Hypothalamus (tissue), 51 donors: ENCODE measurements at places on chromosomes 3 and 15.

DNA sequence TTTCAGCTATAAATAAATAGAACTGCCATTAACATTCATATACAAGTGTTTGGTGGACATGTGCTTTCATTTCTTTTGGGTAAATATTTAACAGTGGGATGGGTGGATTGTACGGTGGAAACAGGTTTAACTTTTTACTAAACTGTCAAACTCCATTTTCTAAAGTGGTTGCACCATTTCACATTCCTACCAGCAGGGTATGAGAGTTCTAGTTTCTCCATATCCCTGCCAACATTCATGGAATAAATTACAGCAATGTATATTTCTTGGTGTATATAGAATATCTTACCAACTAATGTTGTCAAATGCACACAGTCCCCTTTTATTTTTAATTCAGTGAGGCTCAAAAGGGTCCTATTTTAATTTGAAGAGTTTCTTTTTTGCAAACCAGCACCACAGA lies 71.3 kb upstream of the CTXND1 start:
- DNase-seq, result no peak

DNA sequence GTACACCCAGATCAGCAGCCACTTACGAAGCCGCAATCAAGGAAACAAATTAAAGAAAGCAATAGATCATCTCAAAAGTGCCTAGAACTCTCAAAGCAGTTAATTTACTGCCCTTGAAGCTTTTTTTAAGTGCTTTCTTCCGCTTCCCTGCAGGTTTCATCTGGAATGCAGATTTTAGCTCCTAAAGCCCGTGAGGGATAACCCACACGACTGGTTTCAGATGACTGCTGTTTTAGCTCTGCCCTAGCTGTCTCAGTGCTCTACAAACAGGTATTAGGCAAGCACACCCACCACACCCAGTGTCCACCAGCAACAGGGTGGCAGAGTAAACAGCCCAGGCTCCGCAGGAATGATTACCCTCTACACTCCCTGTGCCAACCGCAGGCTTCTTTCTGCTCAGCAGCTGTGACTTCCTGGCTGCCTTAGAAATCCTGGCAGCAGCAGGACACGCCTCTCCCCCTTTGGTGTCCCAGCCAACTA lies 126.0 kb downstream of the FMN1 start:
- DNase-seq, result no peak

GRCh38 chr15:68285259-68285980 lies 7.9 kb downstream of the FEM1B start:
- DNase-seq, result no peak

GRCh38 chr3:147832611-147833010 lies 423.4 kb downstream of the ZIC1 start:
- DNase-seq, result no peak

DNA sequence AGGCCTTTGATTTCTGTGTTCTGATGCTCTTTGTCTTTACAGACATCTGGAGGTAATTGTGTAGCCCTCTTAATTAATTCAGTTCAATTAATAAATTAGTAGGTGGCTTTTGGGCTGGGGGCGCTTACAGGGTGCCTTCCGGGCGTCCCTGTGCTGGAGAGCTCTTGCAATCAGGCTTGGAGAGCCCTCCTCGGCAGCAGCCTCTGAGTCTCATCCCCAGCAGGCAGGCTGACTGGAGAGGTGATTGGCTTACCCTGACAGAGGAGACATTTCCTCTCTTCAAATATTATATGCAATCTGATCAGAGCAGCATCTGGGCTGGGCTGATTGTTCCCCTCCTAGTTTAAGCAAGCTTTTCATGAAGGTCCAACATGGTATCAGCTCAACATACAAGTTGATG lies 250.7 kb downstream of the LPP start:
- DNase-seq, result no peak

GRCh38 chr3:183943739-183944138 lies 59.1 kb upstream of the PARL start:
- DNase-seq, result no peak

GRCh38 chr3:176415661-176416295 lies 781.5 kb downstream of the TBL1XR1 start:
- no peak for DNase-seq

- DNase-seq, result no peak
These were observed 97.9 kb upstream of the EIF1B start for GRCh38 chr3:40211579-40211978.

- no peak for DNase-seq
These were observed 79.3 kb upstream of the GMNC start for GRCh38 chr3:190941694-190942260.

GRCh38 chr3:34444137-34444536 lies 645.7 kb downstream of the PDCD6IP start:
- no peak for DNase-seq

DNA sequence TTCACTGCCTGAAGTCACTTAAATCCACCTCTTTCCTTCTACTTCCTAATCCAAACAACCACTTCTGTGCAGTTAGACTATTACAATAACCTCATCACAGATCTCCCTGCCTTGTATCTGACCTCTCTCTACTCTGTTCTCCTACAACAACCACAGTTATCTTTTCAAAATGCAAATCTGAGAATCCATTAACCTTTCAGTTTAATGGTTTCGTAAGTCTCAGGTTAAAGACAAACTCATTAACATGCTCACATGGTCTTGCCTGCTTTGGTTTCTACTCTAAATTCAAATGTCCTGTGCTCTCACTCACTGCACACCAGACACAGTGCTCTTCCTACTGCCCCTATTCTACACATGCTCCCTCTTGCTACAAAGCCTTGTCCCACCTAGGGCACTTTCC lies 406.5 kb upstream of the THBS1 start:
- no peak for DNase-seq

DNA sequence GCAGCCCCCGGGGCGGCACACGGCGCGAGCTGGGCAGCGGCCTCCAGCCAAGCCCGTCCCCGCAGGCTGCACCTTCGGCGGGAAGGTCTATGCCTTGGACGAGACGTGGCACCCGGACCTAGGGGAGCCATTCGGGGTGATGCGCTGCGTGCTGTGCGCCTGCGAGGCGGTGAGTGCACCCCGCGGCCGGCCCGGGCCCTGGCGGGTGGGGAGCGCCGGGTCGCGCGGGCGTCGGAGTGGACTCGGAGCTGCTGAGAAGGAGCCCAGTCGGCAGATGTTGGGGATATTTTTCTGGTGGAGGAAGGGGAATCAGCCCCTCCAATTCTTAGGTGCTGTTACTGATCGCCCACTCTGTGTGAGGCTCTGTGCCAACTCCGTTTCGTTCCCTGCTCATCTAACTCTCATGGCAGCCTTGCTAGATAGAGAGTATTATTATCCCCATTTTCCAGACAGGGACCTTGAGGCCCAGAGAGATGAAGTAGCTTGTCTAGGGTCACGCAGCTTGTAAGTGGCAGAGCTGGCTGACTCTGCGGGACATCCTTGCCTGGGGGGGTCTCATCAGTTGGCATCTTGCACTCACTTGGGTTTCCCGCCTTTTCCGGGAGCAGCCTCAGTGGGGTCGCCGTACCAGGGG lies 890 bp downstream of the CHRD start:
- no peak for DNase-seq

DNA sequence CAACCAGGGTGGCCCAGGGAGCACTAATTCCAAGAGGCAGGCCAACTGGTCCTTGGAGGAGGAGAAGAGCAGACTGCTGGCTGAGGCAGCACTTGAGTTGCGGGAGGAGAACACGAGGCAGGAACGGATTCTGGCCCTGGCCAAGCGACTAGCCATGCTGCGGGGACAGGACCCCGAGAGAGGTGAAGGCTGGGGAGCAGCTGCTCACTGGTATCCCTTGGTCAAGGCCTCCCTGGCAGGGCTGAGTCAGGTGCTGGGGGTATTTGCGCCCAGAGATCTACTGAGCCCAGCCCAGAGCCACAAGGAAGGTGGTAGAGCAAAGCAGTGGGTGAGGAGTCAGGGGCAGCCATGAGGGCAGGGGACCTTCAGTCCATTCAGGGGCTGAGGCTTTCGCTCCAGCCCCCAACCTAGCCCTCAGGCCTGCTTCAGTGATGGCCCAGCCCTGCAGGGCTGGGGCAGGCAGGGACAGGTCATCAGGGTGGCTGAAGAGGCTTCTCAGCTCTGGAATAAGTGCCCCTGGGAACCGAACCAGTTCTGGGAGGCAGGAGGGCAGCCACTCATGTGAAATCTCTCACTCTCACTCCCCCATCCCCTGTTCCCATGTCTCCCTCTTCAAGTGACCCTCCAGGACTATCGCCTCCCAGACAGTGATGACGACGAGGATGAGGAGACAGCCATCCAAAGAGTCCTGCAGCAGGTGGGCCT lies 5.6 kb upstream of the DNAJC17 start:
- no peak for DNase-seq

GRCh38 chr3:136979684-136980083 lies 21.9 kb downstream of the IL20RB start:
- no peak for DNase-seq

DNA sequence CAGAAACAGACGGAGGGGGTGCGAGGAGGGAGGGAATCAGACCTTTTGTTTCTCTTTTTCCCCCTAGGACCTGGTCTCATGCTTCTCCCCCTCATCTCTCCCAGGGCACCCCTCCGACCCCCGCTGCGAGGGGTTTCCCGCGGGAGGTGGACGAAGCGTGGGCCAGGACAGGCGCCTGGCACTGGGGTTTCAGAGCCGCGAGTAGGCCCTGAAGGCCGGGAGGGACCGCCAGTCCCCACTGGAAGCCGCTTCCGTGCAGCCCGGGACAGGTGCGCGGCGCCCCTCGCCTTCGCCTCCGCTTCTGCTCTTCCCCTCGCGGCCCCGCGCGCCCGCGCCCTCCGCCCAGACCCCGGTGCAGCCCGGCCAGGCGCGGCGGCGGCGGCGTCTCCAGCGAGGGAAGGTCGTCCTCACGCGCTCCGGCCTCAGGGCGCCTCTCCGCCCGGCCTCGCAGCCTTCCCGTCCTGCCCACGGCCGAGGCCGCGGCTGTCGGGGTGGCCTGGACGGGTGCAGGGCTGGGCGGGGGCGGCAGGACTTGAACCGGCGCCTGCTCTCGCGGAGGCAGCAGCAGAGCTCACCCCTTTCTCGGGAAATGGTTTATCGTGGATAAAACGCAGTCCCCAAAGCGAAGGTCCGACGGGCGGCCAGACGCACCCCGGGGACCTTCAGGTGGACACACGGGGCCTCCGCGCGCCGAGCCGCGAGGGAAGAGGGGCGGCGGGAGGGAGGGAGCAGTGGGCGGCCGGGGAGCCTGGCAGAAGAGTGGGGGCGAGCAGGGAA lies 31.5 kb upstream of the ADAMTS17 start:
- no peak for DNase-seq

DNA sequence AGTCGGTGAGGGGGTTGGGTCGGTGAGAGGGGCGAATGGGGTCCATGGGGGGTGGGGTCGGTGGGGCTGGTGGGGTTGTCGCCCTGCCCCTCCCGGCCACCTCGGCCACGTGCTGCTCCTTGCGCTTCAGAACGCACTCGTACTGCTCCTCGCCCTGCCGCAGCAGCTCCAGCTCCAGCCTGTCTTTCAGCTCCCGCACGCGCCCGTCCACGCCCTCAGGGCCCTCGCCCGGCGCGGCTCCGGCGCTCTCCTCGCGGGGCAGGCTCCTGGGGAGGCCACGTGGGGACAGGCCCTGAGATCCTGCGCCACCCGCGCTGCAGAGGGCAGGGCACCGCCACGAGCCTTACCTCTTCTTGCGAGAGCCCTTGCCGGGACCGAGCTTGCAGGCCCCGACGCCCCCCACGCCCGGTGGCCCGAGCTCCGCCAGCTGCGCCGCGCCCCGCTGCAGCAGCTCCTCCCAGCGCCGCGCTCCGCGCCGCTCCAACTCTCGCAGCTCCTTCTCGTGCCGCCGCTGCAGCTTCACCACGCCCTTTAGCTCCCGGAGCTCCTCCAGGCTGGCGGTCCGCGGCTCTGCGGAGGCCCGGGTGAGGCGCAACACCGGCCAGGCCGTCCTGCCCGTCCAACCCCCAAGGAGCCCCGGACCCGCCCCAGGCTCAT lies 8.2 kb upstream of the ANKRD63 start:
- no peak for DNase-seq

- DNase-seq, result no peak
These were observed 148.6 kb upstream of the STT3B start for GRCh38 chr3:31384117-31384516.

GRCh38 chr3:24396338-24396737 lies 98.3 kb downstream of the THRB start:
- DNase-seq, result no peak

DNA sequence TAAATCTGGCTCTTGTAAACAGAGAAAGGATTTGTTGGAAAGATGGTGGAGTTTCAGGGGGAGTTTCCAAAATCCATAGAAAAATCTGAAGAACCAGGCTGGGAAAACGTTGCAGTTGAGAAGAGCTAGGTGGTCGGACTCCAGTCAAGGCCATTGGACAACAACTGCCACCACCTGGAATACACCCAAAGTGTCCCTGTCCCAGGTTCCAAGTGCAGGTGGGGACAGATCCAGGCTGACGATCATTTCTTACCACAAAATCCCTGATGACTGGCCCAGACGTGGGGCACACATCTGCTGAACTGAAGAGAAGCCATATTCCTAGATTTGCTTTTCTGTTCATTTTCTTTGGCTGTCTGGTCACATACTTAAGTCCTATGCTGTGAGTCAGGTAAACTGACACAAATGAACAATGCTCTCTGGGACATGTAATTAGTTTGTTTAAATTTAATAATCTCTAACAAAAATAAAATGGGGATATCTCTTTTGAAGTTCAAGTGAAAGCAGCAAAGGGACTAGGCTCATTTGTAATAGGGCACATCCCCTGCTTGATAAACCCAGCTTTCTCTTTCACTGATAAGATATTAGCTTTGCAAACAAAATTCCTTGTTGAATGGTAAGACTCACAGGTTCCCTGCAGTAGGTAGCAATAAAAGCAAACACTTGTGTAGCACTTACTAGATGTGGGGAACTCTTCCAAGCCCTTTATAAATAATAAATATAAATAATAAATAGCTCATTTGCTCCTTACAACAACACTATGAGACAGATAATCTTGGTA lies 88.5 kb downstream of the MYLK start:
- no peak for DNase-seq

GRCh38 chr15:64161688-64162477 lies 939 bp downstream of the PPIB start:
- no peak for DNase-seq

GRCh38 chr15:99476413-99477222 lies 89.2 kb upstream of the MEF2A start:
- no peak for DNase-seq

DNA sequence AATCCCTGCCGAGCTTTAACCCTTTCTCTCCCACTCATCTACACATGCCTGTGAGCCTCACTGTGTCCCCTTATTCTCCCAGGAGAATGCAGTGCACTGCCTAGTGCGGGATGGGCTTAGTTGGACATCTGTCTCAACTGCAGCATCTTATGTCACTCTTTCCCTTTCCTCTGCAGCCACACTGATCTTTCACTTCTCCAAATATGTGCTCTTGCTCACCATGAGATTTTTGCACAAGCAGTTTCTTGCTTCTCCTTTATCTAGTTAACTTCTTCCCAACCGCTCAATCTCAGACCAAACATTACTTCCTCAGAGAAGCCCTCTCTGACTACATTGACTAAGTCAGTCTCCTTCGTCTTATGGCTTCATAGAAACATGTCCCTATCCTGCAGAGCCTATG lies 292.3 kb downstream of the KBTBD8 start:
- DNase-seq, result peak; percentile 2
